ENCODE measurements at places on chromosomes 3 and 15. TPM values are rescaled to one million over a fixed set of nuclear protein-coding genes. Genes with fewer than 3 reads are reported as not detected.

GRCh38 chr3:31379598-31379997, 153.1 kb upstream of the STT3B start:
- DNase-seq: no peak

DNA sequence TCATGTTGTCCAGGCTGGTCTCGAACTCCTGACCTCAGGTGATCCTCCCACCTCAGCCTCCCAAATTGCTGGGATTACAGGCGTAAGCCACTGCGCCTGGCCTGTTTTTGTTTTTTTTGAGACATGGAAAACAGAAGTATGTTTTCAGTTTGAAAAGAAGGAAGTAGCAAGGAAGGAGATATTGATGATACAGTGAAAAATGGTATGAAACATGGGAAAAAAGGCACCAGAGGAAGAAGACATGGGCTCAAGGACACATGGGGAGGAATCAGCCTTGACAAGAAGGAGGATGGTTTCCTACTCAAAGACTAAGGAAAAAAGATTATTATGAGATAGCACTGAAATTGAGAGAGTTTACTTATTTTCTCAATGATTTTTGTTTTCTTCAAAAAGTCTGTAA, 30.7 kb downstream of the FMN1 start:
- DNase-seq: no peak

DNA sequence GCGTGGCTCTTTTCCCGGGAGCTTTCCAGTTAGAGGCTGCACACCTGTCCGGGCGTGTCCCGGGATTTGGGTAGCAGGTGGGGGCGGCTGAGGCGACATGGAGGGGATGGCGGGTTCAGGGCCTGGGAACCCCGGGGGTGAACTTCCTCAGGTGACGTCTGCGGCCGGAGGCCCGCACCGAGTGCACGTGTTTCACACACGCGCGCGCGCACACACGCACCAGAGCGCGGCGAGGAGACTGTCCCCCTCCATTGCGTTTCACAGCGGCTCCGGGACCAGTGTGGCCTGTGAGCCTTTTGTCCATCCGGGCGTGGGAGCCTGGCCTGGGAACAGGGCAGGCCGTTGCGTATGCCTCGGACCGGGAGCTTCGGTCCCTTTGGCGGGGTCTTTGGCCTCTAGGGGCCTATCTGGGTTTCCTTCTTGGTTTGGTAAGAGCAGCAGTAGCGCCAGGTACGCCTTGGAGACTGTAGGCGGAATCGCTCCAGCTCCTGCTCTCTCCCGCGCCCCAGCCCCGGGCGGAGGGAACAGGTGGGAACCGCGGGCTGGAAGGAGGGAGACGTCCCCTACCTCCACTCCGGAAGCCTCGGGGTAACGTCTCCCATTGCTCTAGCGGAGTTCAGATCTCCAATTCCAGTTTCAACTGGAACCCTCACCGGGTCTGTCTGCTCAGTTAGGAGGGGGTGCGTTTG, 220.0 kb downstream of the MEIS2 start:
- DNase-seq: no peak

DNA sequence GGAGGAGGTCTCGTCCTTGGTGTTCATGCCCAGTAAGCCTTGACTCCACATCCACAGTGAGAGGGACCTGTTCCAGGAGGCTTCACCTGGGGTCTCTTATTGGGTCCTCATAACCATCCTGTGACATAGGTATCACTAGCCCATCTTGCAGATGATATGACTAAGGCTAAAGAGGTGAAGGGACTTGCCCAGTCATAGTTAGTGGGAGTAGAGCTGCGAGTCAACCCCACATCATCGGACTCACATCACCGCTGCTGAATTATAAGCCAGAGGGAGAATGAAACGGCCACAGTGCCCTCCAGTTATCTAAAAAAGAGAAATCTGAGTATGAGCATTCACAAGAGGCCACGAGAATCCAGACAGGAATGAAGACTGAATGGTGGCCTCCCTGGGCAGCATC, 66.0 kb downstream of the MESD start:
- no peak for DNase-seq

Gene MYZAP
- polyA plus RNA-seq: 9.5 TPM
